ENCODE measurements at places on chromosomes 7 and 10.

DNA sequence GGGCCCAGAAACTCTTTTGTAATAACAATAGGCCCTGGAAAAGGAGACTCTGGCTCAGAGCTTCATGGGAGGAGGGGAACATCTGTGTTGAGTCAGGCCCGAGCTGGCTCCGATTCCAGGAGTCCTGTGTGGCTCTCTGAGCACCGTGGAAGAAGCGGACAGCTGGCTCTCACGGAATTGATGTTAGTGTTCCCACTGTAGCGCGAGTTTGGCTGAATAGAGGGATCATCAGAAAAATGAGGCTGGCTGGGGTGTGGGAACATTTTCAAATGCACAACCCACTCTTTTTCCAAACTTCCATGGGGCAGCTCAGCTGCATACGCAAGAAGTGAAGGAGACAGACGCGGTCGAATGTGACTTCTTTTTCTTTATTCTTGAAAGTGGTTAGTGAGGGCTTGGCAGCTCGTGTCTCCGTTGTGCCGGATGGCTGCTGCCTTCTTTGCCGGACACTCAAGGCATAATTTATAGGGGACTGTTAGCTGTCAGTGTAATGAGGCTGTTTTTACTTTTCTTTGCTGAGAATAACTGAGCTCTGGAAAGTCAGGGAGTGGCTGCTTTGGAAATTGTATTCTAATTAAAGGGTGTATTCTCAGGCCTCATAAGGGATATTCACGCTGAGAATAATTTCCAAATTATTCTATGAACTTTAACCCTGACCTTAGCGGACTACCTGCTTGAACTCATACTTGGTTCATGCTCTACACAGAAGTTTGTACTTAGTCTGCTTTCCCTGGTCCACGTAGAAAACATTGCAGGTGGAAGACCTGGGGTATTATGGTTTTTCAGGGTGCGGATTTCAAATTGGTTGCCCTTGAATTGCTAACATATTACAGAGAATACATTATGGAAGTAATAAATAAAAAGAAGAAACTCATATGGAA, 23.1 kb downstream of the MDFIC start:
- no peak for DNase-seq

DNA sequence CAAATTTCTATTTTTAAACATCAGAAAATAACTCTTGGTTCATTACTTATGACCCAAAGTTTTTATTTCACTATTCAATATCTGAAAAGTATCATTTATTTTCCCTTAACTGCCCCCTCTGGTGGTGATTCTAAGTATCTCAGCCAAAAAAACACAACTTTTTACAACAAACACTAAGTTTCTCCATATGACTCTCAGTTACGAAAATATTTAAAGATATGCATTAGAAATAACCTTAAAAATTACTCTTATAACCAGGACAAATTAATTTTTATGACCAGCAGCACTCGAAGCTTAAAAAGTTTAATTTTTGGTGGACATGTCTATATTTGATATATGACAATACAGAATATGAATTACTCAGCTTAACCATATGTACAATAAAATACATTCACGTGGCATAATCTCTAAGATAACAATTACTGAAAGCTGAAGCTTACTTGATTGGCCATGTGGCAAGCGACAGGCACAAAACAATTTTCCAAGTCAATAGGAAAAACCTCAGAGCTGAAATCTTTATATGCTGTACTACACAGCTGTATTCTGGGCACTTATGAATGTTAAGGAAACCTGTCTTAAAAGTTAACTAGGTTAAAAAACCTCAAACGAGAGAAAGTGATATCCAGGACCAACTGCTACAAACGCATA, 2.3 kb downstream of the HNRNPA2B1 start:
- no peak for DNase-seq

- no peak for DNase-seq
Observed at GRCh38 chr10:29730969-29731368, 96.2 kb upstream of the SVIL start.

GRCh38 chr10:75037171-75038153, 74.0 kb upstream of the SAMD8 start:
- DNase-seq, result no peak

- no peak for DNase-seq
Observed at GRCh38 chr10:33223326-33224000, 111.0 kb downstream of the NRP1 start.

- no peak for DNase-seq
Observed at GRCh38 chr7:55055479-55055878, 36.7 kb downstream of the EGFR start.

DNA sequence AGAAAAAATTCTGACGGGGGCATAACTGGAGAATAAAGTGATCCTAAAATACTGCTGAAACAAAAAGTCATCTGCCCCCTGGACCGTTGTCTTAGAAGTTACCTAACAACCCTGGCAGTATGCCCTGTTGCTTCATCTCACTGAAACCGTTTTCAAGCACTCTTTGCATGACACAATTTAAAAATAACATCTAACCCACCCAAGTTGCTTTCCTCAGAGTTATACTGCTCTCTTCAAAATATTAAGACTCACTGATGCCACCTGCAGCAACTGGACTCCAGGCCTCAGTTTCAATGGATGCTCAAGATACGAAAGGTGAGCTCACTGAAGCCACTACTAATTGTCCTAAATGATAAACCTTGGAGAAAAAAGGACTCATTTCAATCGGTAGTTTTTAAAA, 57.4 kb downstream of the CDK6 start:
- DNase-seq, result no peak

DNA sequence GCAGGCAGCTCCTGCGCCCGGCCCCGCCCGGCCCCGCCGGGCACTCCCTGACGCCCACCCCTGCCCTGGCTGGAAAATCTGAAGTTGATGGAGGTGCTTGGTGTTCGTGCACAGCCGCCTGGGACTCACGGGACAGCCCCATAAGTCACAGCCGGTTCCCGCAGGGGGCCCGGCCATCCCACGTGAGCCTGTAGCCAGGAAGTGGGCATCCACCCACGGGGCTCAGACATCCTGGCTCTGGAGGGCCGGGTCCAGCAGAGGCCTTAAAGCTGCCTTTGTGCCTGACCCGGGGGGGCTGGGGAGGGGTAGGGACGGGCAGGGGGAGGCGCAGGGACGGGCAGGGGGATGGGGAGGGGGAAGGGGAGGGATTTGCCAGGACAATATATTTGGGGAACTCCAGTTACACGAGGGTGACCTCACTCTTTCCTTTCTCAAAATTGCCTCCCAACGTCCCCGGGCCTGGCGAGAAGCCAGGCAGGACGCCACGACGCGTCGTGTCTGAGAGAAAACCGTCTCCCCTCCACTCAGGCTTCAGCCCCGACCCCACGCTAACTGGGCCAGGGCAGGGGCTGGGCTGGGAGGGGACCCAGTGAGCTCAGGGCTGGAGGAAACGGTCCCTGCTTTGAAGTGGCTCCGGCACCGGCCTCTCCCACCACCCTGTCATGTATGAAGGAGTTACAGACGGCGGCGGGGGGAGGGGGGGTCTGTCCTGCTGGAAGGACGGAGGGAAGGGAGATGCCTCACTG, 82.1 kb upstream of the PDGFA start:
- peak; percentile 97 for DNase-seq

Measured in stimulated activated CD4-positive, alpha-beta T cell treated with anti-CD3 and anti-CD28 coated beads, Interleukin-15, amount 100 ng/mL, for 24 hours (primary cell).